ENCODE measurements at places on chromosomes 2 and 18. TPM values are rescaled to one million over a fixed set of nuclear protein-coding genes. Genes with fewer than 3 reads are reported as not detected.
A peak's percentile ranks its signal among the peaks of the same experiment; 100 is the strongest.

DNA sequence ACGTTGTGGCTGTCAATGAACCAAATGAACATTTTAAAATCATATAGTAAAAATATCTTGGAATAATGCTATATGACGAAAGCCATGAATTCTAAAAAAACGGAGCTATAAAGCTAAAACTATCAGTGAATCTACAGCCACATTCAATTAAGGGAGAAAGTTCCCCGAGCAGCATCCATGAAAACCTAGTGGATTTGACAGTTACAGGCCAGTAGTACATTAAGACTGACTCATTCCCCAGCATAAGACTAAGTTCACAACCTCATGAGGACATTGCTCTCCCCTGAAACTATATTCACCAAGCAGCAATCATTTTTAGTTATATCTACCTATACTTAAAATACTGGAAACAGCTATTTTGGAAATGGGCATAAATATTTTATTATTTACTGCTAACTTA, 36.6 kb downstream of the KIDINS220 start:
- no peak for DNase-seq

DNA sequence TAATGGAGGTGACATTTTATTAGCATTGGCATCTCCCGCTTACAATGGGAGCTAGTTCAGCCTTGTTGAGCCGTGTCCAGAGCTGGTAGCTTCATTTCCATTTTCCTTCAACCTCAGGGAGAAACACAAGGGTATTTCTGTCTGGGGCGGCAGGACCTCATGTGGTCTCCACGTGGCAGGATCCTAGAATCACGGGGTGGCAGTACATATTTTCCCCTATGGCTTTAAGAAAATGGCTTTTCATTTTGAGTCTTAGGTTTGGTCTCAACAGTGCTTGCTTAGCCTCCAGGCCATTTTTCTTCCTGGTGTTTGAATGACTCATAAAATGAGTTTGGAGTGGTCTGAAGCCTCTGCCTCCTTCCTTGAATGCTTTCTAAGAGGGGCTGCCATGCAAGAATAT, 20.3 kb downstream of the CABLES1 start:
- DNase-seq = no peak

GRCh38 chr2:44751754-44752479, 189.6 kb upstream of the SIX3 start:
- no peak for DNase-seq

- no peak for DNase-seq
Observed at GRCh38 chr2:174787487-174788205, 23.4 kb upstream of the CHRNA1 start.

The MROH2A gene
- 15.2 TPM for total RNA-seq

The USP14 gene
- total RNA-seq = 30.9 TPM

DNA sequence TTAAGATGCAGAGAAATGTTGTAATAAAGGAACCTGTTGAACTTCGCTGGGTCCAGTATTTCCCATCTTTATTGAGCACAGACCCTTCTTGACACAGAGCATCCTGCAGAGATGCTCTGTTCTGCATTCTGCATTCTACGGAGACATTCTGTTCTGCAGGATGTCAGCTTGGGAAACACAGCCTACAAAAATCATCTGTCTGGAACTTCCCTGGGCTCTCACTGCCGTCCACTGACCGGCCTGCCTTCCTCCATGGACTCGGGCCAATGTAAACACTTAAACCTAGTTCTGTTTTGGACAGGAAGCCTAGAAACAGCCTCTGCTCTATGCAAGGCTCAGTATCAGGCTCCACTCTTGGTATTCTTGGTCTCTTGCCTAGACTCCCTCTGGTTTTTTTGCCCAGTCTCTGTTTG, 90.0 kb upstream of the PPP1CB start:
- DNase-seq = peak; percentile 87

DNA sequence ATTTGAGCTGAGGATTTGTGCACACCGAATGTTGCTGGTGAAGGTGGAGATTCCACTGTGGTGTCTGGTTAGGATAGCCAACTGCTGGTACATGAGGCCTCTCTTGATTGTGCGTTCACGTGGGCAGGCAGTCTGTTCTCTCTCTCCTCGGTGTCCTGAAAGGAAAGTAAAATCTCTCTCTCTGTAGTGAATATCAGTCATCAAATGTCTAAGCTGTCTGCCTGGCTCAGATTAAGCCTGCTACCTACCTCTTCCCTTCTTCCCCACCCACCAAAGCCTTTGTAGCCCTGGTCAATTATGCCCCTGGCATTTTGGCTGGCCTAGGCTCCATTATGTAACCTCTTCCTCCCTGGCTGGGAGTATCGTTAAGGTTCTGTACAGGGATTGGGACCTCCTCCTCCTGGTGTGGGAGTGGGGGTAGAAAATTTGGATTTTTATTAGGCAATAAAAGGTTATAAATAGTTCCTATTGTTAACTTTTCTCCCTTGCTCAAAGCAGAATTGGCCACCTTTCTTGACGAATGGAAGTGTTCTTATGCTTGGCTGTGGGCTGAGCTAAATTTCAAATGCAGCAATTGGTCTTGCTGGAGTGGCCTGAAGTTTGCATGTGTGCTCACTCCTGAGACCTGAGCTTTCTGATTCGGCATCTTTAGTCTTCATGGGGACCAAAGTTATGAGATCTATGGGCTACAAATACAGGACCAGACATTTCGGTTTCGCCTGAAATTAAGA, 148.8 kb downstream of the WDSUB1 start:
- peak; percentile 50 for DNase-seq

The CEP76 gene
- 9.5 TPM for total RNA-seq

DNA sequence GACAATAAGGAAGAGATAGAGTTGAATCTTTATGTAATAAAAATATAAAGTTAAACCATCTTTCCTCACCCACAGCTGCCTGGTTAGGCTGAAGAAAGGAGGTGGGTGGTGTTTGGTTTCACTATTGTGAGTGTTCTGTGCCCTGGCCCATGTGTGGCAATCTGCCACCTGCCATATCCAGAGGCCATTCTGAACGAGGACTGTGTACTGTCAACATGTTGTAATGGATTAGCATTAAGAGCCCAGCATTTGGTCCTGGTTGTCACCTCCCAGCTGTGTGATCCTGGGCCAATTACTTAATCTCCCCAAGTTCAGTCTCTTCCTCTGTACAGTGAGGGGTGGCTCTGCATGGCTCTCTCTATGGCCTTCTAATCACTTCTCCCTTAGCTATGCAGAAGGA, 118.2 kb upstream of the SEC11C start:
- peak; percentile 21 for DNase-seq

The NYAP2 gene
- not detected for total RNA-seq

The ZFAND2B gene
- total RNA-seq = 82.6 TPM

The COMMD1 gene
- total RNA-seq = 107 TPM

The ANKRD29 gene
- total RNA-seq = 4.3 TPM

GRCh38 chr2:46461011-46461674, 18.2 kb upstream of the TMEM247 start:
- peak; percentile 81 for DNase-seq

The PCGF1 gene
- 25.9 TPM for total RNA-seq

The SGO2 gene
- 1.6 TPM for total RNA-seq

GRCh38 chr2:102317715-102318114, 6.4 kb downstream of the IL1RL1 start:
- no peak for DNase-seq

The DSG3 gene
- 0.10 TPM for total RNA-seq

DNA sequence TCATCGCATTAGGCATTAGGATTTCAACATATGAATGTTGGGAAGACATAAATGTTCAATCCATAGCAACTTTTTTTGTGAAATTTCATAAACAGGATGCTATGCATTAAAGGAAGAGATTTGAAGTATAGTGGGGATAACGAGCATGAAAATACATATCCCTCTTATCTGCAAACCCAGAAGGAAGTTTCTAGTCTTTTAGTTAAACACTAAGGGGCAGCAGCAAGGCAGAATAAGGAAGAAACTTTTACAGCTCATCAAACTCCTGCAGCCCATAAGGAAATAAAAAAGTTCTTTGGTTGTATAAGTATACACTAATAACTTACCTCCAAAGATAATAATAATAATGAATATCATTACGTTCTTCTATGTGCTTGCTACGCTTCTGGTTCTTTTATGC, 81.5 kb downstream of the CD226 start:
- DNase-seq = no peak

DNA sequence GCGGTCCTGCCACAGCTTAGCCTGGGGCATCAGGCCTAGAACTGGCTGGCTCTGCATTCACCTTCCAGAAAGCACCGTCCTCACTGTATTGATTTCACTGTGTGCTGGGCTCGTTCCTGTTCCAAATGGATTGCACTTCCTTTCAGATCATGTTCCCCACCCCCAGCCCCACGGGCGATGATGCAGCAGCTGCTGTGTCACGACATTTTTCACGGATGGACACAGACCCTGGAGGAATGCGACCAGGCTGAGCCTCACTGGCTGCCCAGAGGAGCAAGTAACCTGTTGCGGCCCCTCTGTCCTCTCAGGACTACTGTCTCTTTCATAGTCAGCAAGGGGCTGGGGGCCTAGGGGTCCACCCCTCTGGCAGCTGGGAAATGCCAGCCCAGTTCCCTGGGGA, 50.3 kb downstream of the CAPN13 start:
- DNase-seq = no peak

The SCN7A gene
- total RNA-seq = 2.0 TPM

DNA sequence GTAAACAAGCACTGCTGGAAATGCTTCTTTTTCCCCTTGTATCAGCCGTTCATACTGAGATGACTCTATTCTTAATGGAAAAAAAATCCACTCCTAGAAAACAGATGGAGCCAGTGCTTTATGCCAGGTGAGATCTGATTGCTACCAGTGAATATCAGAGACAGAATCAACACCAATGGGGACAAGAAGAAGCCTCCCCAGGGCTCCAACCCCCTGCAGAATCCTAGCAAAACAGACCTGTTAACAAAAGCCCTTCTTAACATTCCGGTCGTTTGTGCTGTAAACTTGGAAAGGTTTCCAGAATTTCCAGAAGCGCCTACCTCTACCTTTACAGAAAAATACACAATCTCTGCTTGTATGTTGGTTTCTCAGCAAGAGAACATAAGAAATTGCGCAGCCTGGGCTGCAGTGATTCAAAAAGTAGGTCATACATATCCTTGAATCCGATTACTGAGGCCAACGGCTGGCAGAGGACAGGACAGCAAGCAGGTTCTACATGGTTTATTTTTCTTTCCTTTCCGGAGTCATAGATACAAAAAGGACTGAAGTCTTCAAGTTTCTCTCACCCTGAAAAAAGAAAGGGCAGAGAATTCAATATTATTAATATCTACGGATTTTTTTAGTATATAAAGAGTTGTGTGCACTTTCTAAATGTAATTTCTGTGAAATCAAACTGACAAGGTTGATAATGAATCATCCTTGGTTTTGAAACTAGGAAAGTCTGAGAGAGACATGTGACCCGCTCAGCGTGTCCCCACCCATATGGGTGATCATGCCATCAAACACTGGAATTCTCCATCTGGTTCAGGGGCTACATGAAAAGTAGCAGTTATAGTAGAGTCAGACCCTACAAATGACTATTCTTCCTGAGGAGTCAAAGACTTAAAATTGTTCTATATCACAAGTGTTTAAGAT, 266.7 kb upstream of the MGAT5 start:
- peak; percentile 81 for DNase-seq

The MATN3 gene
- 0.33 TPM for total RNA-seq

The PCARE gene
- not detected for total RNA-seq

GRCh38 chr2:214807653-214808052, 1.8 kb downstream of the BARD1 start:
- DNase-seq = no peak

DNA sequence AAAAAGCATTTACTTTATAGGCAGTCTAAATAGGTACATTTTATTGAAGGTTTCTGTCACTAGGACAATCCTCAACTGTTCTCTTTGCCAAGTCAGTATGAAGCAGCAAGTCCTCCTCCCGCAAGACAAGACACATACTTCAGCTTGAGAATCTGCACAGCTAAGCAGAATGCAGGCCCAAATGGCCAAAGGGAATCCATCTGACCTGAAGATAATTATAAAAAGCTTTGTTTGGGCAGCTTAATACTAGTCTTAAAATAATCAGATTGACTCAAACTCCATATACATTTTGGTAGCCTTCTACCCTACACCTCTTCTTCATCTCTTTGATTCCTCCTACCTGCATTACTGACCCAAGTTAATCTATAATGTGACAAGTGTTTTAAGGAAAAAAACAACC, 1.8 kb downstream of the LANCL1 start:
- no peak for DNase-seq

GRCh38 chr2:201880579-201880978, 74.2 kb downstream of the CDK15 start:
- DNase-seq = no peak

DNA sequence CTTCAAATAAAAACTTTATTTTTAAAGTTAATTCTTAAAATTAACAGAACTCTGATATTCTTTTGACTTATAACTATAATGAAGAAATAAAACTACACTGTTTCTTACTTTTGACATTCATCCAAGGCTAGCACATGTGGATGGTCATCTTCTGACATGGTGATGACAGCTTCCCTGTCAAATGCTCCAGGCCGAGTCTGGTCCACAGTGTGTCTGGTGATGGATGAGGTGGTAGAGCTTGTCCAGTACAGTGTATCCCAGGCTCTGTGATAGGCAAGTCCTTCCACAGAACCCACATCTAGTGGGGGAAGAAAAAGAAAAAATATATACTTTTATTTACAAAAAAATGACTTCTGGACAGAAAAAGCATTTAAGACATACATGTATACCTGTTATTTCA, 1529.5 kb downstream of the LRP1B start:
- no peak for DNase-seq

DNA sequence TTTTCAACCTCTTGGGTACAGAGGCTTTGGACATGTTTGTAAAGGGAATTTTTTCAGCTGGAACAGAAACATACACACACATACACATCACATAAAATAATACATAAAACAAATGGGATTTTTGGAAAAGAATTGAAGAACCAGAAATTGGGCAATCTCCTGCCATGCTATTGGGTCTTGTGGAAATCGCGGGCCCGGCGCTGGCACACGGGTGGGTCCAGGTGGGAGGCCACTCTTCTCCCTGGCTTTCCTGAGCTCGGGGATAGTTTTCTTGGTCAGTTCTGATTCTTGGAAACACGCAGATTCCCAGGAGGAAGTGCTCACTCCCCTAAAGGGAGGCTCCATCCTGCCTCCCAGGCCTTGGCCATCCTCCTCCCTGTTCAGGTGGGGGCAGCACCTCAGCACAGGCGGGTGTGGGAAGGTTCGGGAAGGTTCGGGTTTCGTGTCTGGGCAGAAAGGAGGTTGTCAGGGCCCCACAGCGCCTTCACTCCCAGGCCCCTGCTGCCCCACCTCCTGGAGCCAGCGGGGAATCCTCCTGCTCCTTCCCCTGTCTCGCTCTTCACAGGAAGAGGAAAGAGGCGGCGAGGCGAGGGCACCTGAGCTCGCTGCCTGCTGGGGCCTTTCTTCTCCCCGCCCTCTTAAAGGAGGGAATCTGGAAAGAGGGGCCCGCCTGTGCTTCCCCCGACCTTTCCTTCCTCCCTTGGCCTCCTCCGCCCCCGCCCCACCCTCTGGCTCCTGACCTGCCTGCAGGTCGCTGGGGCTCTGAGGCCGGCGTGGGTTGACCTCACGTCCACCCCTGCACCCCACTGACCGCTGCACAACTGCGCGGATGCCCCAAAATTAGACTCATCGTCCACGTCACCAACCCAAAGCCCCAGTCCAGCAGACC, 97.8 kb upstream of the PXDN start:
- no peak for DNase-seq

The SNORC gene
- total RNA-seq = 0.45 TPM

Measured in thyroid gland (tissue), 4 donors.